HT1080 (cell line): ENCODE measurements at places on chromosomes 11 and 22.

GRCh38 chr11:118145285-118146227 lies 7.1 kb downstream of the SCN4B start:
- peak; percentile 68 for DNase-seq

- DNase-seq = no peak
Observed at GRCh38 chr22:19993926-19994325, 22.7 kb downstream of the ARVCF start.

GRCh38 chr22:17172029-17172833 lies 13.2 kb upstream of the HDHD5 start:
- DNase-seq = no peak

GRCh38 chr11:78192223-78192719 lies 3.6 kb downstream of the USP35 start:
- DNase-seq = no peak

DNA sequence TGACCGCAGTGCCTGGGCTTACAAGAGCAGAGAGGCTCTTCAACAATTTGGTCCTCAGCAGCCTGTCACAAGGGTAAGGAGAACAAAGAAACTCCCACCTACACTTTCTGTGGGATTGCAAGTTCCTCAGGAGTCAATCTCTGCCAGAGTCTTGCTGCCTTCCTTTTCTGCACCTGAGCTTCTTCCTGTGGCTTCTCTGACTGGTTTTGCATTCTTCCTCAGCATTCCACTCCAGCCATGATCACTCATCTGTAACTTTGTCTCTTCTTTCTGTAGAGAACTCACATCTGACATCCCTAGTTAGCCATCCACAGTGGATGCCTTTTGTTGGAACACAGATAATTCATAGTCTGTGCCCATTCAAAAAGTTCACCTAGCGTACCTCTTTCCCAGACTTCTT lies 14.2 kb upstream of the OR6A2 start:
- no peak for DNase-seq

- no peak for DNase-seq
Observed at GRCh38 chr11:101288392-101288791, 158.8 kb upstream of the PGR start.

GRCh38 chr11:118213201-118213600 lies 11.6 kb downstream of the JAML start:
- no peak for DNase-seq

GRCh38 chr22:19757140-19757984 lies 3.2 kb upstream of the TBX1 start:
- DNase-seq = no peak

- peak; percentile 61 for DNase-seq
Observed at GRCh38 chr22:37492428-37493344, 6.5 kb upstream of the MFNG start.

GRCh38 chr11:113506461-113506860 lies 31.3 kb upstream of the DRD2 start:
- DNase-seq = no peak

DNA sequence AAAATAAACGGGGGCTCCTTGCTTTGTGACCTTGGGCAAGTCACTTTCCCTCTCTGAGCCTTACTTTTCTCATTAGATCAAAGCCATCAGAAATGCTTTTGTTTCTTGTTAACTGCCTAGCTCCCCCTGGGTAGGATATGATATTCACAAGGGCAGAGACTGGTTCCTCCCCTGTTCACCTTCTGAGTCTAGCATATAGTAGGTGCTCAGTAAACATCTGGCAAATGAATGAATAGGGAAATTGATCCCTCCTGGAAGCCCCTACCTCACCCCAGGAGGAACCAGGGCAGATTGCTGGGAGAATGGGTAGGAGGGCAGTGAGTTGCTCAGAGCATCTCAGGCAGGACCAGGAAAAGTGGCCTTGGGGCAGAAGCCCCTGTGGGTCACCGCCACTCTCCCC lies 6.6 kb upstream of the SAC3D1 start:
- DNase-seq = no peak

- DNase-seq = no peak
Observed at GRCh38 chr11:63622323-63622722, 8.1 kb upstream of the PLAAT3 start.

GRCh38 chr11:66157182-66157864 lies 87.3 kb downstream of the PACS1 start:
- DNase-seq = peak; percentile 21

DNA sequence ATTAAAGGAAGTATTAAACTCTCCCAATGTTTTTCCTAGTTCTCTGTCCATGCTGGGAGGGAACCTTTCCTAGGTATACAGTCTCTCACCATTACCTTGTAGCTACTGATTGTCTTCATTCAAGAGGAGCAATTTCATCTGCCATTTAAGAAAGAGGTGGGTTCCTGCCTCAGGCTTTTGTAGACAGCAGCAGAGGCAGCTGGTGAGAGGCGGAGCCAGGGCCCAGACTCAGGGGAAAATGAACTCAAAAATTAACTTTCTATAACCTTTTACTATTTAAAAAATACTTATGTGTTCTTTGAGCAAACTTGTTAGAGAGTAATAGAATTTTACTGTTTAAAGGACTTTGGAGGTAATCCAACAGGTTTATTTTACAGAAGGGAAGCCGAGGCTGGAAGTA lies 133.0 kb downstream of the SNX19 start:
- no peak for DNase-seq

DNA sequence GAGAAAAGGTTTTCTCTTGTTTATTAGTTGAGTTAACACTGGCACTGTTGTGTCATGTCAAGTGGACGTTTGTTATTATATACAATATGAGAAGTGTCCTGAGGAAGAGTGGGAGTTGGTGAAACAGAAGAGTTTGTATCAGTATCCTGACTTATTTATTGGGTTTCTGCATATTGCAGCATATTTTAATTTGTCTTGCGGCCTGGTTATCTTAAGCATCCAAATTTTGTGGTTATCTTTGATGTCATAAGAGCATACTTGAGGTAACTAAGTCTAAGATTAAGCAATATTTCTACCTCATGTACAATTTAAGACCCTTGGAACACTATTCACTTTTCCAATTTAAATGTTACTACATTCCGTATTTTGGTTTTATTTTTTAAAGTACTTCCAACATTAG lies 103.5 kb downstream of the DDX10 start:
- DNase-seq = no peak

DNA sequence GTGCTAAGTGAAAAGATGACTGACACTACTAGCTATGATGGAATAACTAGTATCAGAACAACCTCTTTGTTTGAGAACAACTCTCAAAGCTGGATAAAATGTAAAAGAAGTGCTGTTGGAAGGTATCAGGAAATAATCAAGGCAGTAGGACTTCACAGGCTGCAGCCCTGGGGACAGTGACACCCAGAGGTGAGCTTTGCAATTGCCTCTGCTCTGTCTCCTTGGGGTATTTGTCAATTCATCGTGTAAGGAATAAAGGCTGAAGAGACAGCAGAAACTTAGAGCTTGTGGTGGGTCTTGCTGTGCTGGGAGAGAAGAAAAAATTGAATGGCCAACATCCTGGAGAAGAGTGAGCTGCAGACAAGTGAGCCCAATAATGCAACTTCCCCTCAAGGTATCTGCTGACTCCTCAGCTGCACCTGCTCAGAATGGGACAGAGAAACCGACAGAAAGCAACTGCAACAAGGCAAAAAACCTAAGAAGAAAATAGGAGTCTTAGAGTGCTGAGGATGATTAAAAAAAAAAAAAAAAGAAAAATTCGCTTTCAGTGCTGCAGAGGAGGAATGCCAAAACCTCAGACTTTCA lies 141.1 kb downstream of the RCN1 start:
- peak; percentile 48 for DNase-seq

DNA sequence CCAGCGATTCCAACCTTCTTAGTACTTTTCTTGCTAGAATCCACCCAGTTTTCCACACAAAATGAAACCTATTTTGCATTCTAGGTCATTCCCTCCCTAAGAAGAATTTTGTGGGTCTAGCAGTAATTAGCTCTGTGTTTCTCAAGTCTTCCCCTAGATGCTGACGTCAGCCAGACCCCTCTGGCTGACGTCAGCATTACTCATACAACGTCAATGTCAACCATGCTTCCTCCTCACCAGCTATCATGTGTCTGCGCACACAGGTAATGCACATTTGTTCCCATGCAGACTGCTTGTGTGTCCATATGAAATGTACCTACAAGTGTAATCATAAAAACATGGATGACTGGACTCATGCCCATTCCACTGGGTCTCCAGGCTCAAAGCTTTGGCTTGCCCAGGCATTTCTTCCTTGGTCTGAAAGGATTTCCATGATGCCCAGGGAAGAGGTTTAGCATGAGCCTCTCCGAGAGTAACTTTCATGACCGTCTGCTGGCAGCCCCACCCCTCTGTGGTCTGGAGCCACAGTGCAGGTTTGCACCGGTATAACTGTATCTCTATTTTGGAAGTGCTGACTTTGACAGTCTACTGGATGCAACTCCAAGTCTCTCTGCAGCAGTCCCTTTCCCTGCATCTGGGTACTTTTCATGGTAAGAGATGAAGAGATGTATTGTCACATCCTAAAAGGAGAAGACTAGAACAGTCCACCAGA lies 58.6 kb downstream of the DSCAML1 start:
- DNase-seq = peak; percentile 10

DNA sequence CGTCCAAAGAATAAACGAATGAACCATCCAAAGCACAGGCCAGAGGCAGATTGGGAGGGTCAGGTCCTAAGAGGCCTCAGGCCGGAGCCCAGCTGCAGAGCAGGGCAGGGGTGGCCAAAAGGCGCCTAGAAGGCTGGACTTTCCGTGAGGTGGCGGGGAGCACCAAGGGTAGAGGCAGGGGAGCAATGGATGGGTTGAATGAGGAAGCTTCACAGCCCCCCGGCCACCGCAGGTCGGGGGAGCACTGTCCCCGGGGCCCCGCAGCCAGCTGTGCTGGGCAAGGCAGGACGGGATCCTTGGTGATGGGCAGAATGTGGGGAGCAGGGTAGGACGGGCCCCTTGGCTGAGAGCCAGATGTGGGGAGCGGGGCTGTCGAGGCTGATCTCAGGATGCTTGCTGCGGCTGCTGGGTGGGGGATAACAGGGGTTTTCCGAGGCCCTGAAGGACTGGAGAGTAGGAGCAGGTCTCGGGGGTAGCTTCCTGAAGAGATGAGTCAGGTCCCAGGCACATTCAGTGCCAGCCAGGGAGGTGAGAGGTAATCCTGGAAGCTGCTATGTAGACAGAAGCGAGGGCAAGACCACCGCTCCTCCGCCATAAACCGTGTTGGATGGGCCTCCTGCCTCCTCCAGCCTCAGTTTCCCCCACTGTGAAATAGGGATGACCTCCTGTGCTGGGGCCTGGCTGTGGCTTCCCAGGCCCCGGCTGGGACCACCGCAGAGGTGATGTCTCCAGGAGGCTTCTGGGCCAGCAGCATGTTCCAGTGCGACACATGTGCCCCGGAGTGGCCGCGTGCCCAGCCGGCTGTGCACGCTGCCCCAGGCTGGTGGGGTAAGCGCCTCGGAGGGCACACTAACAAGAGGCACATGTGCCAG lies 34.6 kb upstream of the KCNQ1OT1 start:
- DNase-seq = no peak

GRCh38 chr11:86941871-86942599 lies 13.2 kb downstream of the FZD4 start:
- DNase-seq = no peak

DNA sequence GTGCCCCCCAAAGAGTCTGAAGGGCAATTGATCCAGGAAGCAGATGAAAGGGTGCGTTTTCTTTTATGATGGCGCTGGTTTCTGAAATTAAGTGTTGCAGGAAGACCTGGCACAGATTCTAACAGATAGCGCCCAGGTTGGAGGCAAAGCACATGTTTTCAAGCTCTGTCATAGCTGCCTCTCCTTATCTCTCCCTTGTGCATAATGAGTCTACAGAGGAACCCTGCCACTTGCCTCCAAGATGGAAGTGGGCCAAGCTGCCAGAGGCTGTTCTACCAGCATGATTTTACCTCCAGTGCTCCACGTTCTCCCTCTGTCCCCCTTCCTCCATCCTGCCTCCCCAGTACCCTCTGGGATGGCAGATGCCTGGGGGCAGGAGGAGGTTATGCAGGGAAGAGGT lies 30.0 kb upstream of the TLCD5 start:
- no peak for DNase-seq

GRCh38 chr22:46240506-46240905 lies 9.6 kb downstream of the CDPF1 start:
- no peak for DNase-seq

- peak; percentile 61 for DNase-seq
Observed at GRCh38 chr11:7571640-7572000, 57.8 kb downstream of the PPFIBP2 start.

GRCh38 chr22:45529971-45530575 lies 27.4 kb downstream of the FBLN1 start:
- DNase-seq = no peak

- no peak for DNase-seq
Observed at GRCh38 chr11:64600281-64600992, 9.4 kb downstream of the SLC22A12 start.

- DNase-seq = peak; percentile 46
Observed at GRCh38 chr22:38314933-38315822, 2.1 kb downstream of the CSNK1E start.

GRCh38 chr22:47340851-47341436 lies 578.5 kb downstream of the TBC1D22A start:
- DNase-seq = peak; percentile 52

DNA sequence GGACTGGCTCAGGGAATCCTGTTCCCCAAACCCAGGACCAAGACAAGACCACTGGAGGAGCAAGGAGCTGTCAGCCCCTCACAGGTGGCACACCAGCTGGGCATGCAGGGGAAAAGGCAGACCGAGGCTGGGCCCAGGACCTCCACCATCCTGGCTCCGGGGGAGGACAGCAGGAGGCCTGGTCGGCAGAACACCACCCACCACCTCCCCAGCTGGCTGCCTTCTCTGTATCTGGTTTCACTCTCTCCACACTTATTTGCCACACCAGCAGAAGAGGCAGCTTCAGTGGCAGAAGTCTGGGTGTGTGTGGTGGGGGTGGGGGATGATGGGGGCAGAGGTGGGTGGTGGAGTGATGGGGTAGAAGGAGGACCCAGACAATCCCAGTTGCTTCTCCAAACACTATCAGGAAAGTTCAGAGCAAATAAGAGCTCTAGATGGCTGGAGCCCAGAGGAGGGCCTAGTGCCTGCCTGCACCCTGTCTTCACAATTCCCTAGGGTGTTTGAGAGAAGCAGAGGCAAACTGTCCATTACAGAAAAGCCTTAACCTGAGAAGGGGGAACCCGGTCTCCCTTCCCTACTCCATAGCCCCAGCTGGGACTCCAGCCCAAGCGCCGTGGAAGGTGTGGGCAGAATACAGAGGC lies 51.9 kb upstream of the CDON start:
- DNase-seq = no peak

- DNase-seq = no peak
Observed at GRCh38 chr11:78790784-78791183, 216.1 kb upstream of the NARS2 start.

- no peak for DNase-seq
Observed at GRCh38 chr22:48490500-48491411, 1336.9 kb downstream of the BRD1 start.

GRCh38 chr22:17943533-17944249 lies 80.7 kb downstream of the MICAL3 start:
- DNase-seq = no peak

DNA sequence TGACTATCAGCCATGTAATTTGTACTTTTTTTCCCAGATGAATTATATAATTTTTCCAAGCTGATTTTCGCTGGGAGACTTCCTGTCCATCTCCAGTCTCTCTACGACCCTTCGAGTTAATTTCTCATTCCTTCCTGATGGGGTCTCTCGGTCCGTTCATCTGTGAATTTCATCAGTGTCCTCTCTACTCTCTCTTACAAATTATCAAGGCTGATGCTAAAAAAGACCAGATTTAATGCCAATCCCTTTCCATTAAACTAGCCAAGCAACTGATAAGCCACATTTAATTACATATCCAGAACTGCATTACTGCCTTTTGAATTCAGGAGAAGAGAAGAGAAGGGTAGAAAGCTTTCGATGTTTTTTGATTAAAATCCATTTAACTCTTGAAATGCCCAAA lies 25.8 kb downstream of the VSIG10L2 start:
- no peak for DNase-seq
